ENCODE measurements at places on chromosomes 12 and 14.

DNA sequence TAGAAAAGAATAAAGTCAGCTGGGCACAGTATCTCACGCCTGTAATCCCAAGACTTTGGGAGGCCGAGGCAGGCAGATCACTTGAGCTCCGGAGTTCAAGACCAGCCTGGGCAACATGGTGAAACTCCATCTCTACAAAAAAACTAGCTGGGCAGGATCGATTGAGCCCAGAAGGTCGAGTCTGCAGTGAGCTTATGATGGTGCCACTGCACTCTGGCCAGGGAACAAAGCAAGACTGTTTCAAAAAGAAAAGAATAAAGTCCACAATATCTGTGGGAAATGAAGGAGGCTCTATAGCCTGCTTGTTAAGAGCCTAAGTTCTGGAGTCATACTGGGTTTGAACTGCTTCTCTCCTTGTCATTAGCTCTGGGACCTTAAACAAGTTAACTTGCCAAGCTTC is 7.9 kb downstream of the MAPK1IP1L start:
- DNase-seq: no peak

- no peak for DNase-seq
These were observed 158.4 kb upstream of the RASSF8 start for GRCh38 chr12:25800101-25800500.

DNA sequence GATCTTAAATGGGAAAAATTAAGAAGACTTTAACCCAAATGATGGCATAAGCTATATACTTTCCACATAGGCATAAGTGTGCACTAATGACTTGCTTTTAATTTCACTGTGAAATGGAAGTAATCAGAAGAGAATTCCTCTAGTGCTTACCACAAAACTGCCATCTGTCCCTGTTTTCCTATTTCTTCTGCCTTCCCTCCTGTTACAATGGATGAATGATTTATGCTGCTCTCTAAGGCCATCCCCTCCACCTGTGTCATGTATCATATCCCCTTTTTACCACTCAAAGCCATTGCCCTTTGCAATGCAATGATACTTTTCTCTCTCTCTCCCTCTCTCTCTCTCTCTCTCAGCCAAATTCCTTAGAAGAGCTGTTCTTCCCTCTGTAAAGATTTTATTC is 109.1 kb downstream of the C12orf50 start:
- DNase-seq: no peak

- no peak for DNase-seq
These were observed 424.1 kb upstream of the OR4E1 start for GRCh38 chr14:22097586-22098292.

GRCh38 chr12:42557586-42558172 is 31.9 kb downstream of the PRICKLE1 start:
- no peak for DNase-seq

GRCh38 chr12:21483531-21483930 is 17.9 kb downstream of the RECQL start:
- DNase-seq: no peak

GRCh38 chr12:64273527-64274403 is 51.7 kb upstream of the KICS2 start:
- DNase-seq: peak; percentile 37

DNA sequence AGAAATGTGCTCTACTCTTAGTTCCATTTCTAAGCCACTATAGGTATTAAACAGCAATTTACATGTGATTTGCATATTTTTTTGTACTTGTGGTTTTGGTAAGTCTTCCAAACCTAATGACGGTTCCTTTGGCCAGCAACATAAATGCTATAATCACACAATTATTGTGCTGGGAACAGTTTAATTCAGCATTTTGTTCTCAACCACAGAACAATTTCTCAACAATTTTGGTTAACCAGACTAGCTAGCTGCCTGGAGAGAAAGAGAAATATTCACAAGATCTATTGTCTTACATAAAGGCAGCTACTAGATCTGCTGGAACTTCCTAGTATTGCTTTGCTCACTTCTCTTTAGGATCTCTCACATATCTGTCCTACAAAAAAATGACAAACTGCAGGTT is 265.3 kb downstream of the SOX5 start:
- DNase-seq: no peak

- no peak for DNase-seq
These were observed 68.0 kb downstream of the AVPR1A start for GRCh38 chr12:63083046-63083445.

GRCh38 chr14:23559010-23559925 is 3.2 kb downstream of the THTPA start:
- DNase-seq: peak; percentile 71

GRCh38 chr12:79624378-79624777 is 66.4 kb downstream of the PAWR start:
- no peak for DNase-seq

- no peak for DNase-seq
These were observed 514.2 kb downstream of the VRK1 start for GRCh38 chr14:97311411-97311810.

DNA sequence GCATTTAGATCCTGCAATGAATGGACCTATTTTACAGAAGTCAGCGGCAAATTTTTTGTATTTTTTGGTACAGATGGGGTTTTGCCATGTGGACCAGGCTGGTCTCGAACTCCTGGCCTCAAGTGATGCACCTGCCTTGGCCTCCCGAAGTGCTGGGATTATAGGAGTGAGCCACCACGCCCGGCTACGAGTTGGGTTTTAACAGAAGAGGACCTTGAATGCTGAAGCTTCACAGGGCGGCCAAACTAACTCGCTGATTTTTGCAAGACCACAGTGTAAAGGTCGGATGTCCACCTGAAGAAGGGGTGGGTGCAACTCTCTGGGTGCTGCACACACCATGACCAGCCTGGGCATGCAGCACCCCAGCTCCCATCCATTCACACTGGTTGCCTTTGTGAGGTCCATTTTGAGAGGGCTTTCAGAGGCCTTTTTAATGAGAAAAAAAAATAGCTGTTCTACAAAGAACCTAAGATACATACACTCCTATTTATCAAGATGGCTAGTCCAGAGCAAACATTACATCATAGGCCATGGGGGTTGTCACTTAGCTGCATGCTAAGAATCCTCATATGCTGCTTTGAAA is 21.6 kb upstream of the CDK2AP1 start:
- no peak for DNase-seq

GRCh38 chr12:105933671-105934665 is 204.8 kb downstream of the NUAK1 start:
- no peak for DNase-seq

DNA sequence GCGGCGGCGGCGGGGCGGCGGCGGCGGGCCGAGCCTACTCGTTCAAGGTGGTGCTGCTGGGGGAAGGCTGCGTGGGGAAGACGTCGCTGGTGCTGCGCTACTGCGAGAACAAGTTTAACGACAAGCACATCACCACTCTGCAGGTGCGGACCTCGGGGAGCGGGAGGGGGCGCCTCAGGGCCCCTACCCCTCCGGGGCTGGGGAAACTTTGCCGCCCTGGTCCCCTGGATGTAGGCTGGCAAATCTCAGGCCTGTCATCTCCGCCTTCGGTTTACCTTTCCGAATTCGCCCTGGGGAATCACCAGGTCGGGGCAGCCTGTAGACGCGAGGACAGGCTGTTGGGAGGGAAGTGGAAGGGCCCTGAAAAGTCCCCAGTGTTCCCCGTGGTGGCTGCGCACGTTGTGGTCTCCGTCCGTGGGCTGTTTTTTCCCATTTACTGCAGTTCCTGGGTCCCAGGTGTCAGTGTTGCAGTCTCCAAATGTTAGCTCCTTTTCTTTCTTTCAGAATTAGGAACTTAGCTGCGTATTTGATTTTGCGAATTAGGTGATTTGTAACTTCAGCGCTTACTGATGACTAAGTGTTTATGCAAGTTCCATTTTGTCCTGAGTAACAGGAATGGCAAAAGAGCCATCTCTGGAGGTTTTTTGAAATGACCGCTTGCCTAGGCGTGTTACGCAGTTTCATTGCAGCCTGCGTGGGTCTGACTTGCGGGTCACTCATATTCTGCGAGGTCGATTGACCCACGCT is 656 bp downstream of the RAB21 start:
- DNase-seq: peak; percentile 75

DNA sequence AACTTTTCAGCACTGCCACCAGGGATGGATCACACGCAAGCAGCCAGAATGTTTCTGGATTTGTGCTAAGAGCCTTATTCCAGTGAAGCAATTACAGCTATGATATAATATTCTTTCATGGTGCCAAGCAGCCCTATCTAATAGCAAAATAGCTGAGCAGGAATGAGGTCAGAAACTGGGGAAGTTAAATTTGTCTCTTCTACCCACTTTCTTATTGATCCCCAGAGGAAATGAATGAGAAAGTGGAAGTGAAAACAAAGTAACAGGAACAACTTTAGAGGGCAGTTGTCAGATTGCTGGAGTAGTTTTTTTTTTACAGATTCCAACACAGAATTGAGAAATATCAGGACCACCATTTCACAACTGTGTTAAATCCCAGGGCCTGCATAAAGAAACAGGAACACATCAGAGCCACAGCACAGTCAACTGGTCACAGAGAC is 44.8 kb downstream of the GCH1 start:
- no peak for DNase-seq

DNA sequence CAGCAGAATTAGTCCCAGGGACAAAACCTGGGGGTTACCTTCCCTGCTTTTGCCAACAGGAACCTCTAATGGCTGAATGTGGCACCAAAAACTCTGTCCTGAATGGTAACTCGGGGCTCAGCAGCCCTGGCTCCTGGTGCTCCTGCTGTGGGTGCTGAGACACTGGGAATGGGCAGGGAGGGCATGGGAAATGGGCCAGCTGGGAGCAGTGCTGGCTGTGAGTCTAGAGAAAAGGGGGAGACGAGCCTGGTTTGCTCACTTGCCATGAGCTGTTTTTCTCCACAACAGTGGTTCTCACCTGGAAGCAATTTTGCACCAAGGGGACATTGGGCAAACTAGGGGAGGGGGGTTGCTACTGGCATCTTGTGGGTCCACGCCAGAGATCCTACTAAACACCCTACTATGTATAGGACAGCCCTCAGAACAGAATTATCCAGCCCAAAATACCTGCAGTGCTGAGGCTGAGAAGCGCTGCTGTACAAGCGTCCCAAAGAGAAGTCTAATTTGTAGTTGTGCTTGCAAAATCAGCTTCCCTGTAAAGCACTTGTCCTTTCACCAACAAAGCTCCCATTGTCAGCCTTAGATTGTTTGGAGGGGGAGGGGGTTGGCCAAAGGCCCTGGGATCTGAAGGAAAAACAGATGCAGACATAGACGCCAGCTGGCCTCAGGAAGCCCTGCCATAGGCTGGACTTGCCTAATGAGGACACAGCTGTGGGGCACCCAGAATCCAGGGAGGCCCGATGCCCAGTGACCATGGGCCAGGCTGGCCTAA is 3.6 kb downstream of the LRRC74A start:
- no peak for DNase-seq

GRCh38 chr12:84043355-84043754 is 869.2 kb downstream of the SLC6A15 start:
- DNase-seq: no peak

GRCh38 chr12:113940357-113941207 is 25.5 kb downstream of the RBM19 start:
- no peak for DNase-seq

GRCh38 chr12:32032205-32032810 is 73.1 kb downstream of the RESF1 start:
- no peak for DNase-seq

DNA sequence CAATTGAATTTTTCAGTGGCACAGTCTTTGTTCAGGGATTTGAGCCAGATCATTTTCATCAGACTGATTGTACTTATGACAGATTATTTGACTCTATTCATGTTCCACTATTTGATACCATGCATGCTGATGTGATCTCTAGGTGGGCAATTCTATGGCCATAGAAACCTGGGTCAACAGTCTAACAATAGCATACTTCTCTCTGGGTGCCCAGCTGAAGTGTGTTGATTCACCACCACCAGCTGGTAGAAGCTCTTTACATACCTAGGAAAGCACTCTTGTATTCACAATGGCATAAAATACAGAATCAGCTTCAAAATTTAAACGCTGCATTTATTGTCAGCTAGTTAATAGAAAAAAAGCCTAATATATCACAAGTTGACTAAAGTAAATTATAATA is 90.2 kb upstream of the TMTC2 start:
- DNase-seq: no peak

GRCh38 chr14:21768116-21768874 is 94.7 kb upstream of the OR4E1 start:
- DNase-seq: peak; percentile 57

- no peak for DNase-seq
These were observed 223.5 kb downstream of the SLC41A2 start for GRCh38 chr12:104734541-104735095.

DNA sequence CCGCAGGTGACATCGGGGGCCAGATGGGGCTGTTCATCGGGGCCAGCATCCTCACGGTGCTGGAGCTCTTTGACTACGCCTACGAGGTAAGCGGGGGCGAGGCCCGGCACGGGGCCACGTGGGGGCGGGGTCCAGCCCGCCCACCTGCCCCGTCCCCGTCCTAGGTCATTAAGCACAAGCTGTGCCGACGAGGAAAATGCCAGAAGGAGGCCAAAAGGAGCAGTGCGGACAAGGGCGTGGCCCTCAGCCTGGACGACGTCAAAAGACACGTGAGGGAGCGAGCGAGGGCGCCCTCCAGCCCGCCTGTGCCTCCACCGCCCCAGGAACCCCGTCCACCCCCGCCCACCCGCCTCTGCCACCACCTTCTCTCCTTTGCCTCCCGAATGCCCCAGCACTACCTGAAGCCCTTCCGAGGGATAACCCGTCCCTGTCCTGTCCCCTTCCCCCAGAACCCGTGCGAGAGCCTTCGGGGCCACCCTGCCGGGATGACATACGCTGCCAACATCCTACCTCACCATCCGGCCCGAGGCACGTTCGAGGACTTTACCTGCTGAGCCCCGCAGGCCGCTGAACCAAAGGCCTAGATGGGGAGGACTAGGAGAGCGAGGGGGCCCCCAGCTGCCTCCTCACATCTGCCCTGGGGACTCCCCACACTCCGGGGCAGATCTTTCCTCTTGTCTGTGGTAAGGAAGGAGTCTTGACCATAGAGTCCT is 3.9 kb upstream of the SMARCD1 start:
- DNase-seq: no peak

- no peak for DNase-seq
These were observed 149.5 kb upstream of the PELI2 start for GRCh38 chr14:55968741-55969140.

- no peak for DNase-seq
These were observed 588 bp downstream of the PIK3C2G start for GRCh38 chr12:18261906-18262305.

DNA sequence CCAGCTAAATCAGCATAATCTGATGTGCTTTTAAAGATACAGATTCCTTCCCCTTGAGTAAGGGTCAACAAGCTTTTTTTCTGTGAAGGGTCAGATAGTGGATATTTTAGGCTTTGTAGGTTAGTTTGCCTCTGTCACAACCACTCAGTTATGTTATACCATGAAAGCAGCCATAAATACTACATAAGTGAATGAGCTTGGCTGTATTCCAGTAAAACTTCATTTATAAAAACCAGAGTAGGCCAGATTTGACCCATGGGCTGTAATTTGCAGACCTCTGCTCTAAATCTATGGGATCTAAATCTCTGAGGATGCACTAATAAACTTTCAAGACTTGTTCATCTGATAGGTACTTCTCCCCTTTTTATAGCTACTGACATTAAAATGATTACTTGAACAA is 47.7 kb downstream of the LEMD3 start:
- DNase-seq: no peak
